ENCODE measurements at places on chromosomes 1 and 21. TPM values are rescaled to one million over a fixed set of nuclear protein-coding genes. Genes with fewer than 3 reads are reported as not detected.

Gene KLHL17
- total RNA-seq: 14.6 TPM

GRCh38 chr21:37005548-37006485, 685 bp upstream of the RIPPLY3 start:
- H3K27me3 ChIP-seq: peaks cover 3% of the 10 kb centered on the region
- 0 out of 2 replicates have a peak overlapping the region, but pooled peaks have one; percentile 7 for H3K4me3 ChIP-seq
- H3K27ac ChIP-seq: no peak overlapping the region
- peaks cover 13% of the 10 kb centered on the region for H3K4me1 ChIP-seq

GRCh38 chr21:16423921-16424320, 694.1 kb downstream of the USP25 start:
- H3K4me1 ChIP-seq: peaks cover 25% of the 10 kb centered on the region
- DNase-seq: no peak
- no peak overlapping the region for H3K4me3 ChIP-seq
- H3K27ac ChIP-seq: no peak overlapping the region

DNA sequence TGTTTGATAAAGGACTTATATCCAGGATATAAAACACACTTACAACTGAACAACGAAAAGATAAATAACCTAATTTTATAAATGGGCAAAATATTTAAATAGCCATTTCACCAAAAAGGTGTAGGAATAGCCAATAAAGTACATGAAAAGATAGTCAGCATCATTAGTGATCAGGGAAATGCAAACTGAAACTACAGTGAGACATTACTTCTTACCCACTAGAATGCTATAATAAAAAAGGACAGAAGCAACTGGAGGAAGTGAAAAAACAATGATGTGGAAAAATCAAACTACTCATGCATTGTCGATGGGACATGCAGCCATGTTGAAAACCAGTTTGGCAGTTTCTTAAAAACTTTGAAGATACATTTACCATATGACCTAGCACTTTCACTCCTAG, 43.4 kb upstream of the HSD3B1 start:
- no peaks in the 10 kb centered on the region for H3K4me1 ChIP-seq
- H3K4me3 ChIP-seq: no peak overlapping the region
- H3K27ac ChIP-seq: no peak overlapping the region
- no peaks in the 10 kb centered on the region for H3K27me3 ChIP-seq

- peak; percentile 81 for DNase-seq
- H3K36me3 ChIP-seq: 0 out of 2 replicates have a peak, but pooled peaks cover under 1% of the 10 kb centered on the region
- H3K4me3 ChIP-seq: peak overlapping the region; percentile 40
- peaks cover 63% of the 10 kb centered on the region for H3K4me1 ChIP-seq
Observed at GRCh38 chr21:42991992-42992740, 17.8 kb downstream of the PKNOX1 start.

Gene NEGR1
- 56.9 TPM for total RNA-seq

DNA sequence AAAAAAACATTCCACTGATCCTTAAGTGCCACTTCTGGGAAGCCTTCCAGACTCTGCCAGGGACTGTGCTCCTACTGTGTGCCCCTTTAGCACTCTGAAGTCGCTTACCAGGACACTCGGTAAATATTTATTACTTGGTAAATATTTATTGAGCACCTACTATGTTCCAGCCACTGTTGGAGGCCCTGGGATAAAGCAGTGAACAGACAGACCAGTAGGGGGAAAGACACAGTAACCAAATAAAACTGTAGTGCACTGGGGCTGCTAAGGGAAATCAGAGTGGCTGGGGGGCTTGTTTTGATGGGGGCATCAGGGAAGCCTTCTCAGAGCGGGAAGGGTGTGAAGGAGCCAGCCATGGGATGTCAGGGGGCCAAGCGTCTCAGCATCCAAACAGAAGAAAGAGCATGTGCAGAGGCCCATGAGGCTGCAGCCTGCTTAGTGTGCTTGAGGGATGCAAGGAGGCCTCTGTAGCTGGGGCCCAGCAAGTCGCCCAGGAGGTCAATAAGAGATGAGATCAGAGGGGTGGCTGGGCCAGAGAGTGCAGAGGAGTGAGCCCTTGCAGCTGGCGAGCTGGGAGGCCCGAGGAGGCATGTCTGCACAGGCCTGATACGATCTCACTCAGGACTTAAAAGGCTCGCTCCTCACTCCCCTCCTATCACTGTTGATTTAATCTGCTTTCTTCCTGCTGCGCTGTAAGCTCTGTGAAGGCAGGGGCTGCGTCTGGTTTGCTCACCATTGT, 28.6 kb downstream of the KAZN start:
- no peak overlapping the region for H3K27ac ChIP-seq
- H3K36me3 ChIP-seq: no peaks in the 10 kb centered on the region
- H3K4me1 ChIP-seq: no peaks in the 10 kb centered on the region
- H3K4me3 ChIP-seq: no peak overlapping the region
- H3K27me3 ChIP-seq: peaks cover 2% of the 10 kb centered on the region

DNA sequence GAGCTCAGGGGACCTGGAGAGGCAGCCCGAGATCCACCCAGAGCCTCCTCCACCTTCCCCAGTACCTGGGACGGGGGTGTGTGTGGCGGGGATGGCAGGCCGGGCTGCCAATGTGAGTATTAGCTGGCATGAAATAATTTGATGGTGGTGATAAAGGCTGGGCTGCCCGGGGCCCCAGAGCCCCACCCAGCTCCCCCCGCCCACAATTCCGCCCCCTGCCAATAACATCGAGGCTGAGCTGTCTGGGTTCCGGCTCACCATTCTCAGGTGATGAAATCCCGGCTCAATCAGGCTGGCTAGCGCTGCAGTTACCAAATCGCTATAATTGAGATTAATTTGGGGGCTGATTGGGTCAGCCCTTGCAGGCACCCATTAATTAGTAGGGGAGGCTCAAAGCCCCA, 103.8 kb upstream of the CASZ1 start:
- H3K36me3 ChIP-seq: no peaks in the 10 kb centered on the region
- H3K4me3 ChIP-seq: no peak overlapping the region
- peaks cover 7% of the 10 kb centered on the region for H3K4me1 ChIP-seq
- DNase-seq: no peak
- H3K27me3 ChIP-seq: peaks cover 28% of the 10 kb centered on the region

- no peaks in the 10 kb centered on the region for H3K36me3 ChIP-seq
- peaks cover 13% of the 10 kb centered on the region for H3K4me1 ChIP-seq
- no peak overlapping the region for H3K4me3 ChIP-seq
Observed at GRCh38 chr21:45169001-45169400, 94.6 kb downstream of the ADARB1 start.

- no peaks in the 10 kb centered on the region for H3K4me1 ChIP-seq
- peaks cover 5% of the 10 kb centered on the region for H3K36me3 ChIP-seq
- no peak overlapping the region for H3K4me3 ChIP-seq
Observed at GRCh38 chr1:235336903-235337302, 8.5 kb downstream of the GGPS1 start.

DNA sequence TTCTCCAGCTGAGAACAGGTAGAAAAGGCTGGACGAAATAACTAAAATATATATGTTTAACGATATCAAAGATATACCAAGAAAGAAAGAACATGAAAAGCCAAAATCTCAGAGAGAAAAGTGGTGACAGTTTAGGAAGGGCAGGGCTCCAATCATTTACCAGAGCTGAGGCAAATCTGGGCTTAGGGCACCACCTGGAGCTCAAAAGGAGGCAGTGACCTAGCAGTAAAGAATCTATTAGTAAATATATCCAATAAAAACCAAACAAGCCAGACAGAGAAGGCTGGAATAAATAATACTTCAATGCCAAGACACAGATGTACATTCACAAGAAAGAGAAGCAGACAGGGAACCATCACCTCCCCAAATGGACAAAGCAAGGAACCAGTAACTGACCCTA, 43.5 kb downstream of the CHIA start:
- peak; percentile 40 for DNase-seq
- H3K27ac ChIP-seq: no peak overlapping the region
- no peaks in the 10 kb centered on the region for H3K4me1 ChIP-seq
- no peaks in the 10 kb centered on the region for H3K36me3 ChIP-seq
- H3K27me3 ChIP-seq: peaks cover 10% of the 10 kb centered on the region
- H3K4me3 ChIP-seq: no peak overlapping the region

Data from HFFc6 (cell line).